RCC 7860 (cell line): ENCODE measurements at places on chromosomes 7 and 10.
A peak's percentile ranks its signal among the peaks of the same experiment; 100 is the strongest.

DNA sequence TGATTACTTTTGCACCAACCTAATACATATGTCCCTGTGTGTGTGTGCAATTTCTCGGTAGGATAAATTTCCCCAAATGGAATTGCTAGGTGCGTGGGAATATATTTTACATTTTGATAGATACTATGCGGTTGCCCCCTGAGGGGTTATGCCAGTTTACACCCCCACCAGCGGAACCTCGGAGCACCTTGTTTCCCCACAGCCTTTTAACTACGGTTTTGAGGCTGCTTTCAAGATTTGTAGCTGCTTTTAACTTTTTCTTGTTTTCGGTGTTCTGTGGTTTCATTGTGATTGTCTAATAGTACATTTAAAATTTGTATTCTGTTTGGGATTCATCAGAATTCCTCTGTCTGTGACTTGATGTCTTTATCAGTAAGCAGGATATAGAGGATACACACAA, 22.0 kb downstream of the PROSER2 start:
- DNase-seq, result no peak

DNA sequence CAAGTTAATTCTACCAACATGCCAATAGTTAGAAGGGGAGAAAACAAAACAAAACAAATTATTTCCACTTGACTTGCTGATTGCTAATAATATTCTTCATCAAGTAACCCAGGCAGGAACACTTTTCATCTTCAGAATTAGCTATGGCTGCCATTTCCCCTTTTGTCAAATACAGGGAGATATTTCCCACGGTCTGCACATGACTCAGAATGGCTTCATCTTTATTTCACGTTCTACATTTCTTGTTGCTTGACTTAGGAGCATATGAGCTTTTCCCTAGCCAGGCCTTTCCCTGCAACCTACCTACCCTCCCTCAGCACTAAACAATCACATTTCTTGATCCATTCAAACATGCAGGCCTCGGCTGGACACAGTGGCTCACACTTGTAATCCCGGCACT, 6.5 kb downstream of the CPVL start:
- no peak for DNase-seq

- DNase-seq, result no peak
These were observed 87.9 kb upstream of the PLXDC2 start for GRCh38 chr10:19728376-19728775.

- DNase-seq, result no peak
These were observed 52.7 kb downstream of the PRLHR start for GRCh38 chr10:118542745-118543144.

GRCh38 chr7:151225948-151226510, 976 bp downstream of the ABCF2 start:
- no peak for DNase-seq

DNA sequence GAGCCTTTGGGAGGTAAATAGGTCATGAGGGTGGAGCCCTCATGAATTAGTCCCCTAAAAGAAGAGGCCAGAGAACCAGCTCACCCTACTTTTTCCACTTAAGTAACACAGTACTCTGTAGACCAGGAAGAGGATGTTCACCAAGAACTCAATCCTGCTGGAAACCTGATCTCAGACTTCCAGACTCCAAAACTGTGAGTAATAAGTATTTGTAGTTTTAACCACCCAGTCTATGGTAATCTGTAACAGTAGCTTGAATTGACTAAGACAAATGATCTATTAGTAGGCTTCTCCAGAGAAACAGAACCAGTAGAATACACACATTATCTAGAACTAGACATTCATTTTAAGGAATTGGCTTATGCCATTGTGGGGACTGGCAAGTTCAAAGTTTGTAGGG, 51.5 kb downstream of the ANKMY2 start:
- DNase-seq, result no peak

- peak; percentile 8 for DNase-seq
These were observed 37.0 kb upstream of the DNAJB6 start for GRCh38 chr7:157299613-157300368.

GRCh38 chr7:134255814-134256213, 60.9 kb downstream of the SLC35B4 start:
- DNase-seq, result no peak

GRCh38 chr10:1582739-1583138, 154.6 kb downstream of the ADARB2 start:
- no peak for DNase-seq

- no peak for DNase-seq
These were observed 197.6 kb upstream of the FZD1 start for GRCh38 chr7:91066627-91067026.

- DNase-seq, result no peak
These were observed 103.1 kb downstream of the ZNF467 start for GRCh38 chr7:149670288-149670687.

DNA sequence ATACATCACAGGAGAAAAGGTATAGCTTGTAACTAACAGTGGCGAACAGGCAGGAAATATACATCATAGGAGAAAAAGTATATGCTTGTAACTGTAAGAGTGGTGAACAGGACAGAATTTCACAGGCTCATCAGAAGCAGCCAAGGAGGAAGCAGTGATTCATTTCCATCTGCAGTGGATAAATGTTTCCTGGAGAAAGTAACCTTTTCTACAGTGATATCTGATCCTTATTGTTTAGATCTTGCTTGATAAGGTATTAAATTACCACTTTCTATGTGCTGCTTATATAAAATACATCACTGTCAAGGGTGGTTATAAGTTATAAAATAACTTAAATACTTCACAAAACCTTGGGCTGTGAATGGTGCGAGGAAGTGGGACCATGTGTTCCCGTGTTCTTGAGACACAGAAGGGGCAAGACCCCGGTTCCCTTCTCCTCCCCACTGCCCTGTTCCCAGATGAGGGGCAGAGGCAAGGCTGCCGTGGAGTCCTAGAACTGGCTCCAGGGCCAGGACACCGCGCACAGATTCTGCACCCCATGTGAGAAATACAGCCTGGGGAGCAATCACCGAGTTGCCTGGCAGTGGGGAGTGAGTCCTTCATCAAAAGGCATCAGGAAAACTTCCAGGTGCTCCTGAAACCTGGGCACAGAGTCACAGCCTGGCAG, 135.2 kb downstream of the DIP2C start:
- no peak for DNase-seq

DNA sequence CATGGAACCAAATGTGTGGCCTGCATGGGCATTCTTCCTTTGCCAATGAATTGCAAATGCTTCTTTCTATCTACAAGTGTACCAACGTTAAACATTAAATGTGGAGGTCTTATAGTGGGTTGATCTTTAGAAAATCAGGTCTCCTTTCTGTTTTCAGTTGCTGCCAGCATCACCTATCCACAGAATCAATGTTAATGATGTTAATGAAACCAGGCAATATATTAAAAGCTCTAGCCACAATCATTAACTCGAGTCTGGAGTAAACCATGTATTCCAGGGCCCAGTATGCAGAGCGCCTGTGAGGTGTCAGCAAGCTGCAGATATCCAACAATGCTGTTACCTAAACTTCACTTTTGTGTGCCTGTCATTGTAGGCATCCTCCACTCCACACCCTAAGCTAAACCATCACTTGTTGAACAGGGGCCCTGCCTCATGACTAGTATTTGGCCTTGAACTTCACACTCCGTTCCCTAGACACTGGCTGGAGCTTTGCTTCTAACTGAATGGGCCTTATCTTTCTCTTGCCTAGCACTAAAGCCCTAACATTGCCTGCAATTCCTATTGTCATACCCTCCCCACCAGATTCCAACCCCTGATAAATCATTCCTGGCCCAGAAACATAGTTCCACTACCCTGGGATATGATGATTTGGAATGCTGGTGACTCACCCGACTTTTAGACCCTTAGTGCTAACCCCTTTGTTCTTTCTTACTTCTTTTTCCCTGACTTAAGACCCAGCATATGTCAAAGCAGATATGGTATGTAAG, 24.3 kb upstream of the ITGB8 start:
- DNase-seq, result peak; percentile 39

DNA sequence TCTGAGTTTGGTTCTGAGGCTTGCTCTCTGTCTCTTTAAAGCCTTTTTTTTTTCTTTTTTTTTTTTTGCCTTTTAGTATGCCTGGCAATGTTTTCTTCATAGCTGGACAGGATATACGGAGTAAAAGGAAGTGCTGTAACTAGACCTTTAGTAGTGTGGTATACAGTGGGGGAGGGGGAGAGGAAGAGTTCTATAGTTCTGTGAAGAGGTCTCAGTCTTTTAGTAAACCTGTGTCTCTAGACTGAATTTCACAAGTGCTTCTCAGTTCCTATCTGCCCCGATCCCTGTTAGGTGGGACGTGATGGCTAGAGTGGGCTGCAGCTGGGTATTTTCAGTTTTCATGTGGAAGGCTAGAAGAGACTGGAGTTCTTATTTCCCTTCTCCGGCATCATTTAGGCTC, 3.1 kb upstream of the ABCC2 start:
- peak; percentile 87 for DNase-seq

DNA sequence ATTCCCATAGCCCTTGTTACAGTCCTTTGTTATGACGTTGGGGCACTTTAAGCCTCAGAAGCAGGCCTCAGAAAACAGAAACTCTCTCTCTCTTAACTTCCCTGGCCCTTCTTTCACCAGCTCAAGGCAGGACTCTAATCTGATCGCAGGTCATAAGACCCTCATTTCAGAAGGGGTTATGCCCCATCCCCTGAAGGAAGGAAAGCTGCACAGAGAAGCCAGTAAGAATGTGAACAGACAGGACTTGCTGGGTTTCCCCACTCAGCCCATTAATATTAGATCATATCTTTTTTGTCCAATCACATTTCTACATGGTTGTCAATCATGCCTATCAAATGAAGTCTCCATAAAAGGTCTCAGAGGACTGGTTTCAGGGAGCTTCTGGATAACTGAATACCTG, 49.3 kb upstream of the PHF14 start:
- no peak for DNase-seq

- no peak for DNase-seq
These were observed 430.3 kb downstream of the SORCS1 start for GRCh38 chr10:106734220-106734619.

- no peak for DNase-seq
These were observed 214.5 kb downstream of the MBL2 start for GRCh38 chr10:52558090-52558489.

DNA sequence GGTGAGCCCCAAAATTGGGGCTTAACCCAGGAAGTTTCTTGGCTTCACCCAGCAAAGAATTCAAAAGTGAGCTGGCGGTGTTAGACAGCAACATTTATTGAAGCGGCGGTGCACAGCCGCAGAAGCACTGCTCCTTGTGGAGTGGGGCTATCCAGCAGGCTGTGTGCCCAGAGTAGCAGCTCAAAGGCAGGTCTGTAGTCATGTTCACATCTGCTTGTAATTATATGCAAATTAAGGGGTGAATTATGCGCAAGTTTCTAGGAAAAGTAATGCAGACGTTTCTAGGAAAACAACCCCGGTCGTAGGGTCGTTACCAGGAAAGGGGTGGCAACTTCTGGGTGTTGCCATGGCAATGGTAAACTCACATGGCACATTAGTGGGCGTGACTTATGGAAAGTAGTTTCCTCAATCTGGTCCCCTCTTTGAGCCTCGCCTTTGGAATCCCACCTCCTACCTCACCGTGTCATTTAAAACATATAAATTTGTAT, 13.7 kb upstream of the KBTBD2 start:
- no peak for DNase-seq

DNA sequence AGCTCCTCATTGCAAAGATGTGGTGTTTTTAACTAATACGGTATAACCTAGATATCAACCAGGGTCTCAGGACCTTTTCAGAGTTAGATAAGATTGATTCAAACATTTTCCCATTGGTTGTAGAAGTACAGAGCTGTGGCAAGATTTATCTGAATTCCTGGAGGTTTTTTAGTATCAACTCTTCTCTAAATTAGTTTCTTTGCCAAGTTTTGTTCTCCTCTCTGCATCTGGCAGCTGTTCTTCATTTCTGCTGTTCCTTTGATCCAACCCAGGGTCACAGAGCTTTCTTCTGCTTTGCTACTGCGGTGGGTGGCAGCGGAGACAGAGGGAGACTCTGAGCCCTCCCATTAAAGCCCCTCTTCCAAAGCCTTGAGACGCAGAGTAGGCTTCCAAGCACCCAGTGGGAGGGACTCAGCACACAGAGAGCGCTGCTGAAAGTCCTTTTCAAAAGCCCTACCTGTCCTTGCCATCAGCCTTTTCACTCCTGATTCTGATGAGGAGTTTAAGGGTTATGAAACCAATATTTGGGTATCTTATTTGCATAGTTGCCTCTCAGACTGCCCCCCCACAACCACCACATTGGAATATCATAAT, 146.3 kb upstream of the EEPD1 start:
- no peak for DNase-seq

DNA sequence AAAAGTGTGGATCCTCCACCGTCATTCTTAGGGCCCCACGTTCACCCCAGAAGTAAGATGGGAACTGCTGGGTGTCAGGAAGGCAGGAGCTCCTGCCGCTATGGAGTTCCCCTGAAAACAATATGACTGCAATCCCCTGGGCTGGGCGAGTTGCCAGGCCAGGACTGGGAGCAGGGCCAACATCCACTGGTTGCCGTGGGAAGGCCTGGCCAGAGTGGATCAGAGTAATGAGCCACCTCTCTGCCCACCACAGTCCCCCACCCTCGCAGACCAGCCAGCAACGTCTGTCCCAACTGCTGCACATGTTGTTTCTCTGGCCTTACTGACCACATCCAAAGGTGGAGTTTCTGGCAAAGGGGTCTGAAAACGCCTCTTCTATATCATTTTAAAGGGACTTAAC, 86.6 kb downstream of the STRA8 start:
- peak; percentile 91 for DNase-seq

GRCh38 chr10:59702347-59702746, 7.3 kb downstream of the SLC16A9 start:
- DNase-seq, result no peak

- no peak for DNase-seq
These were observed 16.8 kb downstream of the AKR1B15 start for GRCh38 chr7:134565643-134566136.

- DNase-seq, result peak; percentile 2
These were observed 216.4 kb downstream of the CXCL12 start for GRCh38 chr10:44168478-44168877.

DNA sequence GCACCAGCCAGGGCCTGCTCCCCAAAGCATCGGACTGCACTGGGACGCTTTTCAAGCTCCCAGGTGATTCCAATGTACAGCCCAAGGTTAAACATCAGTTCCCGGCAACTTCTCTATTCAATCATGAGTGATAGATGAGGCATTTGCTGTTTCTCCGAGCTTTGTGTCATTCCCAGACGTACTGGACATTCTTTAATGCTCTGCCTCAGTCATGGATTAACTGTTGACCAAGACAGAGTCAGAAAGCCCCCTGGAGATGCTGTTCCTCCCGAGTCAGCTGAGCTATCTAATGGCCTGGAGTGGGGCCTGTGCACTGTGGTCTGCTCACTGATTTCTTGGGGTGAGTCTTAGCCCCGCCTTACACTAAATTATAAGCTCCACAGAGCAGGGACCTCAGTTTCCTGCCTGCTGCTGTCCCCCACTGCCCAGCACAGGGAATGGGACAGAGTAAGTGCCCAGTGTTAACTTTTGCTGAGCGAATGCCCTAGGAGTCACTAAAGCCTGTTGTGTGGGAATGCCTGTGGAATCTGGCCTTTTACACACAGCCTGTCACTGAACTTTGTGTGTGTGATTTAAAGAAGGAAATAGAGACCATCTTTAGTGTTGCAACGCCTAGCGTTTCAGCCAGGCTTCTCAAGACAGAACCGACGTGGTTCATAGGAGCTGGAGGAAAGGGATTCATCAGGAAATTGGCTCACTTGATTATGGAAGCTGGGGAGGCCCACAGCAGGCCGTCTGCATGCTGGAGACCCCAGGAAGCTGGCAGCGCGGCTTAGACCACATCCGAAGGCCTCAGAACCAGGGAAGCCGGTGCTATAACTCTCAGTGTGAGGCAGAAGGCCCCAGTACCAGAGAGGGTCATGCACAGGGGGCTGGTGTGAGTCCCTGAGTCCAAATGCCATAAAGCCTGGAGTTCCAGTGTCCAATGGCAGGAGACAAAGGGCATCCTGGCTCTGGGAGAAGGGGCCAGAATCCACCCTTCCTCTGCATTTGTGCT, 29.3 kb upstream of the RNF32 start:
- DNase-seq, result no peak

GRCh38 chr10:102764470-102765161, 20.9 kb downstream of the WBP1L start:
- DNase-seq, result no peak
